ENCODE measurements at places on chromosomes 2 and 18.

GRCh38 chr2:28544922-28545589, 49.2 kb downstream of the PLB1 start:
- DNase-seq, result no peak

GRCh38 chr2:106975641-106976040, 89.7 kb upstream of the ST6GAL2 start:
- no peak for DNase-seq

DNA sequence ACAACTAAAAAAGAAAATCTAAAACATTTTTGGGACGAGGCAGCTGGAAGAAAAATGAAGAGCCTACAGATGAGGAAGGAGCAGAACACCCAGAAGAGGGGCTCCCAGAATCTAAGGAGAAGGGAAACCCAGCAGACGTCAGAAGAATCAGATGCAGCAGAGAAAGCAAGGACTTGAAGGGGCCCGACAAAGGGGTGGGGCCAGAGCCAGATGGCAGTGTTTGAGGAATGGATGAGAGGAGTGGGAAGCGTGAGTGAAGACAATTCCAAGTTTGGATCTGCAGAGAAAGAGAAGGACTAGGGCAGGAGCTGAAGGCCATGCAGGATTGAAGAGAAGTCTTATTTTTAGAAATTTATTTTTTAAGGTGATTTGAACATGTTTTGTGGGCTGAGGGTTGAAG, 19.3 kb downstream of the PTMA start:
- DNase-seq, result no peak

- no peak for DNase-seq
These were observed 65.3 kb downstream of the HAUS1 start for GRCh38 chr18:46169464-46169941.

- no peak for DNase-seq
These were observed 351.6 kb downstream of the METTL4 start for GRCh38 chr18:2219706-2220105.

DNA sequence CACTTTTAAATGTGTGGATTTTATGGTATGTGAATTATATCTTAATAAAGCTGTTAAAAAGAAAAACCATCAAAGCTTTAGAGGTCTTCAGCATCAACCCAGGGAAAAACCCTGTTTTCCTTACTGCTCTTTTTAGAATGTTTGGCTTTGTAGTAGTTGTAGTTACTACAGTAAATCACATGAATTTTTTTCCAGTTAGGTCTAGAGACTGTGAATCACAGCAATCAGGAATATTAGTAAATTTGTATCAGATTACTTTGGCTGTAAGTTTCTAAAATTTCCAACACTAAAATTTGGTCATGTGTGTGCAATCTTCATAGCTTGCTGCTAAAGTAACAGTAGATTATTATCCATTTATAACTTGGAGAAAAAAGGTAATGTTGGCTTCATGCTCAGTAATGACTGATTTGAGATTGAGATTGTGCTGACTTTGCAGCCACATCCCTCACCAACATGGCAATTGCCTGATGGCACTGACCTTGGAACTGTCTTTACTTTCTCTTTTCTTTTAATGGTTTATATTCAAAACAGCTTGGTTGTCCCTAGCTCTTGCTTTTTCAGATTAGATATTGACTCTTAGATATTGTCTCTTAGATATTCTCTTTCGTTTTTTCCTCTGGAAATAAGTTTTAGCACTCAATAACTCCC, 41.1 kb downstream of the LCLAT1 start:
- DNase-seq, result no peak

DNA sequence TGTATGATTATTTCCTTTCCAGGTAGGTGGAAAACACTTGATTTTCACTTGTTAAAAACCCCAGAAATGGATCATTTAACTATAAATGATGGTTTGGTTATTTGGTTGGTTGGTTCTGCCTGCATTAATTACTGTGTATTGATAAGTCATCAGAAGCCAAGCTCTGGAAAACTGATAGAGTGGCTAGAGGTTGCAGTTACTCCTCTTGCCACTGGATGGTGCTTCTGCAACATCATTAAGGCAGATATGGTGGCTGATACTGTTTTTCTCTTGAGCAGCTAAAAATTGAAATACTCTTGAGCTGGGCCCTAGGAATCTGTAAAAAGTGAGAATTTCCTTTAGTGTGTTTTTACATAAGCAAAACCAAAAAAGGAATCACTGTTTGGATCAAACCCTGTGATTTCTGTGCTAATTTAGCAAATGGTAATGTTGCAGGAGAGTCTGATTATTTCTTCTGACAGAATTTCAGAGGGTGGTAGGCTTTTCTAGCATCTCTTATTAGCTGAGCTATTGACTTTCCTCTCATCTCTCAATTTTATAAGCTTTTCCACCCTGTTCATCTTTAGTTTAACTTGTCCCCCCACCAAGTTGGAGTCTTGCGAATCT, 54.3 kb downstream of the RAB10 start:
- DNase-seq, result no peak

DNA sequence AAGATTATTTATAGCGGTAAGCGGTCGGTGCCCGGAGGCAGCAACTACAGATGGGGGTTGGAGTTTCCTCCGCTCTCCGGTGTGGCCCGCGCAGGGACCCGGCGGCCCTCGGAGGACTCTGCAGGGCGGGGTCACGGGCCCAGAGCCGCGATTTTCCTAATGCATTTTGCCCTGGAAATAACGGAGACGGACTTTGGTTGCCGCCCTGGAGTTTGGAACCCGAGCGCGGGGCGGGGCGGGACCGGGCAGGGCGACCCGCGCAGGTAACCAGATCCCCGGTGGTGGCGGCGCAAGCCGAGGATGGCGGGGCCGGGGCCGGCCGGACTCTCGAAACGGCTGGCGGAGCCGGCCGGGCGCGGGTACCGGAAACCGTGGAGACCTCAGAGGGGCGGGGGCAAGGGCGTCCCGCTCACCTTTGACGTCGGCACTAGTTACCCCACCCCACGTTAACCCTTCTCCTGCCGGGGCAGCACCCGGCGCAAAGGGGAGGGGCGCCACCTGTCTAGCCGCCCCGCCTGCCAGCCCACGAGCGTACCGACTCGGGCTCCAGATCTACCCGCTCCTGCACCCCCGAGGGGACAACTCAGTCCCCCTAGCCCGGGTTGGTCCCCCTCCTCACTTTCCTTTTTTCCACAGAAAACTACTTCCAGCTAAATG, 2.9 kb downstream of the CYP26B1 start:
- DNase-seq, result no peak

DNA sequence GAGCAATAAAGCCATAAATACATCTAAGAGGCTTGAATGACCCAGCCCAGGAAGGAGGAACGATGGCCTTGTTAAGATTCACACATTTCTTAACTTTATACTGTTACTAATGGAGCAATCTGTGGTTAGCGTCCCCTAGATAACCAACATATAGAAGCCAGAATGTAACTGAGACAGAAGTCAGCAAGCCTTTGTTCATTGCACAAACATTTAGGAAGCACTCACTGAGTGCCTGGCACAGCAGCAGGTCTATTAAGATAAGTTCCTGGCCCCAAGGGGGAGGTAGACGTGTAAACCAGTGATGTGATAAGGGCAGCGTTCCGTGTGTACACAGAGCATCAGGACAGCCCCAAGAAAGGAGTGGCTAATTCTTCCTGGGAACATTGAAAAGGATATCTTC, 63.6 kb upstream of the ATL2 start:
- DNase-seq, result no peak

- peak; percentile 6 for DNase-seq
These were observed 185.1 kb downstream of the NEDD4L start for GRCh38 chr18:58229162-58229561.

DNA sequence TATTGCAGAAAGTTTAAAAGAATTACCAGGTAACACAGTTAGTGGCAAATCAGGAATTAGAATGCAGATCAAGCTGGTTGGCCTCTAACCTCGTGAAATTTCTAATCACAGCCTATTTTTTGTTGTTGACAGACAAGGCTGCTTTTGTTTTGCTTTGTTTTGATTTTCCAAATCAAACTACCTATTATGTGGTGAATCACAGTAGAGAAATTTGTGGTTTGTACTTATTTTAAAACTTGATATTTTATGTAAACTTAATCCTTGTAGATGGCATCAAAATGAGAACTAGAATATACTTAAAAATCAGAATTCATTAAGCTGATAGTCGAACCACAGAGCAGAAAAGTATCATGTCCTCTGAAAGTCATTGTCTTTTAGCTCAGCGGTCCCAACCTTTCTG, 258.1 kb downstream of the CTNNA2 start:
- no peak for DNase-seq

DNA sequence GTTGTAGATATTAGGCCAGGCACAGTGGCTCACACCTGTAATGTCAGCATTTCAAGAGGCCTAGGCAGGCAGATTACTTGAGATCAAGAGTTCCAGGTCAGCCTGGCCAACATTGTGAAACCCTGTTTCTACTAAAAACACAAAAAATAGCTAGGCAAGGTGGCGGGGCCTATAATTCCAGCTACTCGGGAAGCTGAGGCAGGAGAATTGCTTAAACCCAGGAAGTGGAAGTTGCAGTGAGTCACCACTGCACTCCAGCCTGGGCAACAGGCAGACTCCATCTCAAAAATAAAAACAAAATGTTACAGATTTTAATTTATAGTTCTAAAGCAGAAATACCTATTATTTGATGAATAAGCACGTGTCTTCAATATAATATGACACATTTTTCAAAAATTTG, 65.6 kb upstream of the UBXN4 start:
- no peak for DNase-seq

DNA sequence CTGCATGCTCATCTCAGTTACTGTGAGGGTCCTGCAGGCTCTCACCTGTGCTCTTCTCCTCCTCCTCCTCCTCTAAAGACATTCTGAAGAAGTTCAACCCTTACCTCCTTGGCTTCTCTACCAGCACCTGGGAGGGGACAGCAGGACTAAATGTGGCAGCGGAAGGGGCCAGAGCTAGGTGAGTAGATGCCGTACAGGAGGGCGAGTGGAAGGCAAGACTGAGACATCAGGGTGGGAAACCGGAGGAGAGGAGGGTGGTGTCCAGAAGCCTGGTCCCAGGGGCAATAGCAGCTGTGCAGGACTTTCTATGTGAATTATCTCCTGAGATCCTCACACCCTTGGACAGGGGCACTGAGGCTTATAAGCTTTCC, 124.9 kb downstream of the PLB1 start:
- DNase-seq, result no peak

GRCh38 chr2:2787301-2787907, 456.3 kb upstream of the MYT1L start:
- DNase-seq, result no peak

DNA sequence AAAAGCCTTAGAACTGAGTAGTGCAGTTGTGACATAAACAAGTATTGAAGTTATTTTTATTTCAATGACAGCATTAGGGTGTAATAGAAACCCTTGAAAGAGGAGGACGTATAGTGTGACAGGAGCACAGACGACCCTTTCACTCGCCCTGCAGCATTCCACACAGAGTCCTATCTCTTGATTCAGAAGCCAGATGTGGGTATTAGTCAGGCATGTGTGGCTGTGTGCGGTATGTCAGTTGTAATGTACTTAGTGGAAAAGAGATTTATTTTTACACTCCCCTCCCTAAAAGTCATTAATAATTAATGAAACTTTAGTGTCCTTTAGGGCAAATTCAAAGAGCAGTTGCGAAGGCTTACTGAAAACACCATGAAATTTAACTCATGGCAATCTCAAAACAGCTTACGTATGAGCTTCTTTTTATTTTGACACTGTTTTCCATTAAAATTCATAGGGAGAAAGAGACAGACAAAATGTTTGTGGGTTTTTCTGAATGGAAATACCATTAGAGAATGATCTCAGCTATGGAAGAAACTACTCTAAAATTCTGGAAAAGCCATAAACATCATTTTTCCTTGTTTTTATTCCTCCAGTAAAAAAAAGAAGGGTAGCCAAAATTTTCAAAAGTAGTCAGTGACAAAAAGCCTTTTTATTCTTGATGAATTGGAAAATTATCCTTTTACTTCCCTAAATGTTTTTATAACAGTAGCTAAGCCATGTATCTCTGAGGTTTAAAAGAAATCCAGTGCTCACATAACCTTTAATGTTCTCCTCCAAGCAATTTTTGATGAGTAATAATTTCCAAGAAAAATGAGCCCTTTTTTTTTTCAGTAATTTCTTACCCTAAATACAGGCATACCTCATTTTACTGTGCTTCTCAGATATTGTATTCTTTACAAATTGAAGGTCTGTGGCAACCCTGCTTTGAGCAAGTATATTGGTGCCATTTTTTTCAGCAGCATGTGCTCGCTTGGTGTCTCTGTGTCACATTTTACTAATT, 84.0 kb upstream of the DSEL start:
- DNase-seq, result no peak

DNA sequence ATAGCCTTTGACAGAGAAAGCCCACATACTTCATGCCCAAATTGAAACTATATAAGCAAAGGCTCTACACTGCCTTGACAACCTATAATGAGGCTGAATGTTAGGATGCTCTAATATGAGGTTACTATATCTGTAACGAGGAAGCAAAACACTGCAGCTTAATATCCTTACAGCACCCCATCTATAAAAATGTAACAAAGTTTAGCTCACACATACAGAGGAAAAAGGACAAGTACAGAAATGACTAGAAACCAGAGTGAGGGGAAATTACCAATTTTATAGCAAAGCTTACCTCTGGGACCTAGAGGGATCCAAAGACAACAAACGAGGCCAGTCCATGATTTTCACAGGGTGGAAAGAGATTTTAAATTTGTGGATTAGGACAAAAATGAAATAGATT, 138.5 kb downstream of the COL4A4 start:
- no peak for DNase-seq

GRCh38 chr2:174124181-174124580, 124.2 kb downstream of the OLA1 start:
- no peak for DNase-seq

DNA sequence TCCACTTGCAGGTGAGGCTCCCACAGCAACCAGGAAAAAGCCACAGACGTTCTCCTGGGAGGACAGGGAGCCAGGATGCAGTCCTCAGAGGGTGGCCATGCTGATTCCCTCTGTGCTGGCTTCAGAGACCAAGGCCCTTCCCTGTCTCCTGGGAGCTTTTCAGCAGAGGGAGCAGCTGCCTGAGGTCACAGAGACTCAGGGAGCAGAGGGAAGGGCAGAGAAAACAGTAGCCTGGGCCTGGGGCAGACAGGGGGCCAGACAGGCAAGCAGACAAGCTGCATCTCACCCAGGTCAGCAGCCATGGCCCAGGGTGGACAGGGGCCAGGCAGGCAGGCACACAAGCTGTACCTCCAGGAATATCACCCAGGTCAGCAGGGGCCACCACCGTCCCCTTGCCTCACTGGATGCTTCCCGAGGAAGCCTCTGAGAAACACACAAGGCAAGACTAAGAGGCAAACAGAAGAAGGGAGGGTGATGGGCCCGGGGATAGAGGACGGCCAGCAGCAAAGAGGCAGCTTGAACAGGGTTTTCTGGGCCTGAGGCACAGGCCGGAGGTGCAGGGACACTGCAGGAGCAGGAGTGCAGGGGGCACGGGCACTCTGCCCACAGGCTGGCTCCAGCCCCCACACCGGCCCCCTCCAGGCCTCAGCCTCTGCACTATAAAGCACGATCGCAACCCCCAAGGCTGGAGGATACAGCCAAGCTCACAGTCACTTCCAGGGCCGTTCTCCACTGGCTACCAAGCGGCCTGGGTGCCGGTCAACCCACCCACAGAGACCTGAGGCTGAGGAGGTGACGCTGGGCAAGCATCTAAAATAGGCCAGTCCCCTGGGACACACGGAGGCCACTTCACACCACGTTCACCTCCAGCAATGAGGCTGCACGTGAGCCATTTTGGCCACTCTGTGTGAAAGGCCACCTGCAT, 6.1 kb downstream of the SLC66A2 start:
- no peak for DNase-seq

- DNase-seq, result no peak
These were observed 23.7 kb upstream of the PLEKHM3 start for GRCh38 chr2:208049006-208049405.

GRCh38 chr2:37919631-37920032, 5.5 kb upstream of the RMDN2 start:
- no peak for DNase-seq
